ENCODE measurements at places on chromosomes 2 and 18.

- no peaks in the 10 kb centered on the region for H3K4me1 ChIP-seq
- no peaks in the 10 kb centered on the region for H3K27me3 ChIP-seq
- DNase-seq = no peak
- H3K36me3 ChIP-seq = no peaks in the 10 kb centered on the region
- H3K4me3 ChIP-seq = no peak overlapping the region
Observed at GRCh38 chr18:56641714-56642337, 3.4 kb upstream of the TXNL1 start.

DNA sequence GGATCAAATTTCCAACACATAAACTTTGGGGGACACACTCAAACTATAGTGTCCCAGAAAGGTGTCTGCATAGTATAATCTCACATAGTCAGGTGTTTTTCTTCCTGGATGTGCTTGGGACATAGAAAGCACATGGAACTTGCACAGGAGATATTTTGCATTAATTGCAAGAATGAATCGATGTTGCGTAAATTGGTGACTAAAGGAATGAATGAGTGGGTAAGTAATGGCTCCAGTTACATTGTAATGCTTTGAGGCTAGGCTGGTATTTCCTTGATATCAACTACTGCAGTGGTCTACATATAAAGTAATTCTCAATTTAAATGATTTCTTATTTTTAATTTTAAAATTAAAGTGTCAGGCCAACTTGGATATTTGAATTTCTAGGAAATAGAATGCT is 53.4 kb downstream of the SH3RF3 start:
- no peak for DNase-seq
- H3K27me3 ChIP-seq = no peaks in the 10 kb centered on the region
- no peaks in the 10 kb centered on the region for H3K36me3 ChIP-seq
- no peak overlapping the region for H3K27ac ChIP-seq
- H3K4me1 ChIP-seq = no peaks in the 10 kb centered on the region

DNA sequence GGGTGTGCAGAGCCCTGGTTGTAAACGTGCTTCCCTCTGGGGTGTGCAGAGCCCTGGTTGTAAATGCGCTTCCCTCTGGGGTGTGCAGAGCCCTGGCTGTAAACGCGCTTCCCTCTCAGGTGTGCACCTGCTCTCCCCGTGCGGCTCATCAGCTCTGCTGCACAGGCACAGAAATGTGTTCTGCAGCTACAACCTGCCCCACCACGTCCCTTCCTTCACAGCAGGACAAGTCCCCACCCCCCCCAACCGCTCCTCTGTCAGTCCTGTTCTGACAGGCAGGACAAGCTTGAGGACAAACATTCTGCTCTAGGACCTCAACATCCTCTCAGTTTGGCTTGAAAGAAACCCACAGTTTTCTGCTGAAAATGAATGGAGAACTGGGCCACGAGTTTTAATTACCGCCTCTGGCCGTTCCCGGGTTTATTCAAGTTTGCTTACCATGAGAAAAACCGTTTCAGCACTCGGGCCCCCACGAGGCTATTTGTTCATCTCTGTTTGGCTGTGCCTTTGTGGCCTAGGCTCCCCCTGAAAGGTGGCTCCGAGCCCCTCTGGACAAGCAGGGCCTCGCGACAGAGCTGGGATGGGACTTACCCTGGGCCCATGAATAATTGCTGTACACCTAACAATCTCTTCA is 81.0 kb upstream of the ASB18 start:
- no peak overlapping the region for H3K4me3 ChIP-seq

DNA sequence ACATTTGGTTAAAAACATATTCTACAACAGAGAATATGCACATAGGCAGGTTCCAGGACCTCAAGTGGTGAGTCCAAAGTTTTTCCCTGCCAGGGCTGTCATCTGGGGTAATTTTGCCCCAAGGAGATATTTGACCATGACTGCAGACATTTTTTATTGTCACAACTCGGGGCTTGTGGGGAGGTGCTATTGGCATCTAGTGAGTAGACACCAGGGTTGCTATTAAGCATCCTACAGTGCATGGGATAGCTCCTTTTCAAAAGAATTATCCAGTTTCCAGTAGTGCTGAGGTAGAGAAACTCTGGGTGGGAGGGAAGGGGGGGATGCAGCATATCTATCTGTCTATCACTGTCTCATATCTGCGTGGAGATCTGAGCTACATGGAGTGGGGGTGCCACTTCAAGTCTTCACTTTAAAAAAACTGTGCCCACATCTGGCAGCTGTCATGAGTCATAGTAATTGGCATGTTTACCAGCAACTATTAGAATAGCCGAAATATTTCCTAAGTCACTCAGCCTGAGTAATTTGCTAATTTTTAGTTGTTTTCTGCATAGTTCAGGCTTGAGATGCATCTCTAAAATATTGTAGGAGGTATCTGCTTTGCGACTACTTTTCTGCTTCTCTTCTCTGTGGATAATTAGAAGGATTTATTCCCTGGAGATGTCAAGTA is 254.0 kb upstream of the RBMS1 start:
- no peak overlapping the region for H3K27ac ChIP-seq
- peaks cover 18% of the 10 kb centered on the region for H3K4me1 ChIP-seq
- no peaks in the 10 kb centered on the region for H3K27me3 ChIP-seq
- no peak overlapping the region for H3K4me3 ChIP-seq
- no peak for DNase-seq
- H3K36me3 ChIP-seq = no peaks in the 10 kb centered on the region

GRCh38 chr18:57813245-57813644 is 10.1 kb upstream of the ATP8B1 start:
- no peak overlapping the region for H3K4me3 ChIP-seq
- no peak for DNase-seq
- H3K27ac ChIP-seq = no peak overlapping the region
- peaks cover 9% of the 10 kb centered on the region for H3K4me1 ChIP-seq
- no peaks in the 10 kb centered on the region for H3K27me3 ChIP-seq

DNA sequence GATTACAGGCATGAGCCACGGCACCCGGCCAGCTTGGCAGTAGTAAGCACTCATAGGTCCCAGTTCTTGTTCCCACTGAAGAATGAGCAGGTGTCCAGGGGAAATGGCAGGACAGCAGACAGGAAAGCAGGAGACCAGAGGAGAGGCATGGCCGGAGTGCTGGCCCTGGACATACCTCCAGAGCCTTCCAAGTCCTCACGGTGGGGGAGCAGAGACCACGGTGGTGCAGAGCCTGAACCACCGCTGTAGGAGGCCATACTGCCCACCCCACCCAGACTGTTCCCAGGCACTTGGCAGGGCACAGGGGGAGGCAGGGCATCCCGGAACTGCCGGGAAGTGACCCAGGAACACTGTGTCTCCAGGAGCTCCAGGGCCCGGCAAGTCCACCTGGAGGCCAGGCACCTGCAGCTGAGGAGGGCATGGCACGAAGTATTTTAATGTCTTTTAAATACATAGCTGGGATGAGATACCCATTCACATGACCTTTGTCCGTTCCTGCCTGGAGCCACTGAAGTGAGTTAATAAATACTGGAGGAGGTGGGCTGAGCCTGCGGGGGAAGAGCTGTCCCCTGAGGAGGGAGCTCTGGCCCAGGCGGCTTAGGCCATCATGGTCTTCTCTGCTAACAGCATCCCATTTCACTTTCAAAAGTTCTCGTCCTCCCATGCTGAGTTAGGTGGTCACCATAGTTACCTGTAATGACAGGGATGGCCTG is 49.7 kb upstream of the TFCP2L1 start:
- peak overlapping the region; percentile 83 for H3K27ac ChIP-seq
- no peaks in the 10 kb centered on the region for H3K27me3 ChIP-seq
- DNase-seq = peak; percentile 62
- H3K4me1 ChIP-seq = peaks cover 23% of the 10 kb centered on the region
- no peaks in the 10 kb centered on the region for H3K36me3 ChIP-seq
- no peak overlapping the region for H3K4me3 ChIP-seq

DNA sequence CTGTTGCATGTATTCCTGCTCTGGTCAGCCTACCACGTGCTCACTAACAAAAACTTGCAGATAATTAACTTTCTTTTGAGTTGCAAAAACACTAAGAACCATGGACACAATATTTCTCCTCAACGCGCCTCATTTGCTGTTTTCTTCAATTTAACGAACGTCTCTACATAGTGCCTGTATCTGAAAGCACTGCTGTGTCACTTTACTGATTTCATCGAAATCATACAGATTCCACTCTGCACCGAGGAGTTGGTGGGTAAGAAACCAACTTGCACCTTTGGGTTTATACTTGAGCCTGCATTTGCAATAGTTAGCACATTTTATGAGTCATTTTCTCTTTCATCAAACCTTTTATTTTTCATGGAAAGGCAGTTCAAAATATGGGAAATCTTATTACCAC is 145.8 kb downstream of the DCDC2C start:
- H3K4me1 ChIP-seq = peaks cover 12% of the 10 kb centered on the region
- H3K4me3 ChIP-seq = no peak overlapping the region

DNA sequence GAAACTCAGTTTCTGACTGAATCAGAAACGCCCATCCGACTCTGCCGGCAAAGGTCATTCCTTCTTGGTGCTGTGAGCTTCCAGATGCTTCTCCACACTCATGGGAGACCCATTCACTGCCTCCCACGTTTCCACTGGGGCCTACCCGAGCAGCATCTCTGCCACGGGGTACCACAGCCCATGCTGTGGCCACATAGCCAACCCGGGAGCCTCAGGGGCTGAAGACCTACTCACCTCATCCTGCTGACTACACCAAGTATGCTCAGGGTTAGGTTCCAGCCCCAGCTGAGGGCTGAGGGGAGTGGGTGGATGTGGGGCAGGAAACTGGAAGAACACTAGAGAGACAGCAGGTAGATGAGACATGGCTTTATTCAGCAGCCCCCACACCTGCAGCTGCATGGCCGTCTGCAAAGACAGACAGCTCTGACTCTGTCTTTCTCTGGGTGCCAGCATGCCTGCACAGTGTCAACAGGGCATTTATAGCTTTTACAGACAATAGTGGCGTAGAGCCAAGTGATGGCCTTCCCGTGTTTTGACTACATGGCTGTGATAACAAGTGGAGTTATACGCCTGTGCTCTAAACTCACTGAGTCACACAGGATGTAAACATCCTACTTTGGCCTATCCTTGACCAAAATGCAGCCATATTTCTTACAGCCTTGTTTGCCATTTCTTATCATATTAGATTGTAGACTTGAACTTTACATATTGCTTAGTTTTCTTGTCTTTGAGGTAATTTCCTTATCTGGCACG is 16.5 kb upstream of the KLHL23 start:
- no peaks in the 10 kb centered on the region for H3K36me3 ChIP-seq
- no peaks in the 10 kb centered on the region for H3K27me3 ChIP-seq
- H3K4me1 ChIP-seq = peaks cover 19% of the 10 kb centered on the region
- H3K4me3 ChIP-seq = no peak overlapping the region

DNA sequence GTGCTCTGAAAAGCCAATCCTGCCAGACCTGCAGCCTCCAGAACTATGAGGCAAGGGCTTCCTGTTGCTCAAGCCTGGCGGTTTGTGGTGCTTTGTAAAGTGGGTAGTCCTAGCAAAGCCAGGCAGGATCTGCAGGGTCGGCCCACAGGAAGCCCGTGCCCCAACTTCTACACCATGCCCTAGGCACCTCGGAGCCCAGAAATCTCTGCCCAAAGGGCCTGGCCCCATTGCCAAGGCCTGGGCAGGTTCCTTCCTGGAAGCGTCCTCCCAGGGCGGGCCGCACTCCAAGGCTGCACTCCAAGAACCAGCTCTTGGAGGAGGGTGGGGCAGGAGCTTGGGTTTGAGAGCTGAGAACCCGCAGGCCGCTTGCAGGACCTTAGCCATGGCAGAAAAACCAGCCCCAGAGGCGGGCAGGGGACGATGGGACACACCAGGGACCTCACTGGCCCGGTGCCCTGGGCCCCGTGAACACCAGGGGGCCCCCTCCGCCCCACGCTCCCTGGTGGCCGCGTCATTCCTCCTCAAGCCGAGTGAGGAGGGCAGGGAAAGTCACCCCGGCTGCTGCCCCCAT is 37.2 kb upstream of the ID2 start:
- H3K27me3 ChIP-seq = no peaks in the 10 kb centered on the region
- no peak for DNase-seq
- peaks cover 17% of the 10 kb centered on the region for H3K4me1 ChIP-seq
- no peak overlapping the region for H3K4me3 ChIP-seq

- DNase-seq = peak; percentile 34
- H3K4me3 ChIP-seq = no peak overlapping the region
Observed at GRCh38 chr2:34738691-34739090, 1139.6 kb upstream of the FAM98A start.

DNA sequence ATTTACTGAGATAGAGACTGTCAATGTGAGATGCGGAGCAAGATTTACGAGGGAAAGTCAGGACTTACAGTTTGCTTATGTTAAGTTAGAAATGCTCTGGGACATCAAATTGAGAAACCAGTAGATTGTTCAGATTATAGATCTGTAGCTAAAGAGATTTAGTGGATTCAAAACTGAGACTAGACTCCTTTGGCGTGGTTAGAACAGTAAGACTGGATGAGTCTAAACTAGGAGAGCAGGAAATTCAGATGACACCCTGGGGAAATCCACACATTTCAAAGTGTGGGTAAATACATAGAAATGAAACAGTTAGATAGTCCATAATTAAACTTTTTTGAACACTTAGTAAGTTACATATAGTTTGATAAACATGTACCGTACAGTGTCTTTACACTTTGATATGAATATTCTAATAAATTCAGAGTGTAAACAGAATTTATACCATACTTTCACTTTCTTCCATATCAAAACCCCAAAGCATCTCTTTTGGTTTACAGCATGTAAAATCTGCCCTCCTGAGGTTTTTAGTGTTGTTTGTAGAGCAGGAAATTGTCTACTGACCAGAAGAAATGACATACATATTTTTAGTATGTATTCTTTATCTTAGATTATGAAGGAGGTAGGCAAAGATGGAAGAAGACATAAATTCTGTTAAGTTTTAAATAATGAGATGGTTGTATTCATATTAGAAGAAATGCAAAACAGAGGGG is 231.5 kb downstream of the NYAP2 start:
- H3K36me3 ChIP-seq = no peaks in the 10 kb centered on the region
- no peak for DNase-seq
- H3K4me1 ChIP-seq = no peaks in the 10 kb centered on the region
- H3K4me3 ChIP-seq = no peak overlapping the region
- H3K27me3 ChIP-seq = no peaks in the 10 kb centered on the region

GRCh38 chr2:151975460-151976414 is 123.1 kb downstream of the CACNB4 start:
- H3K4me3 ChIP-seq = no peak overlapping the region
- H3K4me1 ChIP-seq = no peaks in the 10 kb centered on the region
- no peak for DNase-seq
- no peaks in the 10 kb centered on the region for H3K36me3 ChIP-seq

DNA sequence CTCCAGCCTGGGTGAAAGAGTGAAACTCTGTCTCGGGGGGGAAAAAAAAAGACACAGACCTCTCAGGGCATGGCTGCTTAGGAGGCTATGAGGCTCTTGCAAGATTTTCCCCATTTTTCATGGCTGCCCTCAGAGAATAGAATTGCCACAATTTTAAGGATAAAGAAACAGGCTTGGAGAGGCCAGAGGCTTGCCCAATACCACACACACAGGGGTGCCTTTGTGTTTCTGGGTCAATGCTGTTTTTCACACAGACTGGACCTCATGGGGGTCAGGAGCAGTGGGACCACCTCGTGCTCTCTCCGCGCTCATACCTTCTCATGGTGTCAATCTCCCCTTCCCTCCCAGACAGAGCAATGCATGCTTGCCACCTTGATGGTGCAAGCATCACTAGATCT is 65.4 kb upstream of the ST3GAL5 start:
- DNase-seq = no peak
- no peaks in the 10 kb centered on the region for H3K36me3 ChIP-seq

Data from Caco-2 (cell line).